ENCODE measurements at places on chromosomes 7 and 10. TPM values are rescaled to one million over a fixed set of nuclear protein-coding genes. Genes with fewer than 3 reads are reported as not detected.

GRCh38 chr7:17031906-17032551 lies 150.2 kb upstream of the AGR3 start:
- no peak for DNase-seq

DNA sequence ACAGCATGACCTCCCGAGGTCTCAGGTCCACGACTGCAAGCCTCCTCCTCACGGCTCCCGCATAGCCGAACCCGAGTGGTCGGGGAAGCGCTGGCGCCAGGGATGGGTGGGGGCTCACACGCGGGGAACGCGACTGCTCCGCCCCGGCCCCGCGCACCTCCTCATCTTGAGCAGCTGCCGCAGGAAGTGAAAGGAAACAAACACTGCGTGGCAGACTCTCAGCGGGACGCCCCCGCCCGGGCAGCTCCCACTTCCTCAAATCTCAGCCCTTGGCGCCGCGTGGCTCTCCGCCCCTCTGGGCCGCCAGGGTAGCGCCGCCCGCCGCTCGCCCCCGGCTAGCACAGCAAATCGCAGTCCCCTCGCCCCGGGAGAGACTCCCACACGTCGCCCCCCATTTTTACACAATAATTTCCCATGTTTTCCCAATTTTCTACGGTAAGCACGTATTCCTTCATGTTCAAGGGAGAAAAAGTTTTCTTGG lies at the start of gene TMEM243:
TSS of gene TMEM243 (minus strand) at position 188 of the 481 bp plus-strand sequence. CDS start 229 bp downstream, outside the sequence.
- DNase-seq, result peak; percentile 84

DNA sequence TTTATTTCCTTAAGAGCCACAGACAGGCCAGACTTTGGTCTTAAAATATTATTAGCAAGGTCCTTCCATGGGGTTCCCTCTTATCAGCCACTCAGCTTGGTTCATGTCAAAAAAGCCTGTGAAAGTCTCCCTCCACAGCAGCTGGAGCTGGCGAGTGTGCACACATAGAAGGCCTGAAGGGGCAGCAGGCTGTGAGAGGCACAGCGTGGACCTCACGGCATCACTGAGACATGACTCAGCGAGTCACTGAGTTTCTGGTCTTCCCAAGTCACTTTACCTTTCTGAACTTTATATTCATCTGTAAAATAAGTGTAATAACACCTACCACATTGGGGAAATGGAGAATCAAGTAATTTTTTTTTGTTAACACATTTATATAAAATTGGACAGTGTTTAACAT lies 8.7 kb downstream of the TAF3 start:
- no peak for DNase-seq

DNA sequence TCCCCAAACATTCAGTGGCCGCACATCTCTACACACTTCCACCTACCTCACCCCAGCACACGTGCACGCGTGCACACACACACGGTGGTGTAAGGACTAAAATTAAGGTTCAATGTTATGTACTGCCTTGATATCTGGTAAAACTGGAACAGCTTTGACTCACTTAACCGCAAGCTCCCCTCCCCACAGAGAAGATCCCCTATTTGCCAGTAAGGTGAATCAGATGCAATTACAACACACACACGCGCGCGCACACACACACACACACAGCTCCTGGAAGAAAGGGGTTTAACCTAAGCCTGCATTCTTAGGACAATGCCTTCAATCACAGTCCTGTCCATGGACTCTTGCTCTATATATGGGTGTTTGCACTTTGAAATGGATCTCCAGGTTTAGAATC lies 25.5 kb upstream of the VPS41 start:
- no peak for DNase-seq

GRCh38 chr10:31574577-31574976 lies 255.6 kb downstream of the ZEB1 start:
- no peak for DNase-seq

- DNase-seq, result no peak
These were observed 20.9 kb downstream of the AKR1D1 start for GRCh38 chr7:138097064-138097741.

DNA sequence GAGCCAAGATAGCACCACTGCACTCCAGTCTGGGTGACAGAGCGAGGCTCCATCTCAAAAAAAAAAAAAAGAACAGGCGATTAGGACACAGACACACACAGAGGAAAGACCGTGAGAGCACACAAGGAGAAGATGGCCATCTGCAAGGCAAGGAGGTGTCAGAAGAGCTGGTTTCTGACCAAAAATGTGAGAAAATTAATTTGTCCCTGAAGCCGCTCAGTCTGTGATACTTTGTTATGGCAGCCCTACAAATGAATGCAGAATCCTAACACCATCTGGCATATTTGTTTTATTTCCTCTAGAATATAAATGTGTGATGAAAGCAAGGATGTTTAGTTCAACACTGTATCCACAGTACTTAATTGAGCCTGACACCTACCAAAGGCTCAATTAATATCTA lies 69.7 kb downstream of the ZFAND4 start:
- no peak for DNase-seq

- DNase-seq, result no peak
These were observed 33.8 kb downstream of the NOLC1 start for GRCh38 chr10:102185811-102186527.

DNA sequence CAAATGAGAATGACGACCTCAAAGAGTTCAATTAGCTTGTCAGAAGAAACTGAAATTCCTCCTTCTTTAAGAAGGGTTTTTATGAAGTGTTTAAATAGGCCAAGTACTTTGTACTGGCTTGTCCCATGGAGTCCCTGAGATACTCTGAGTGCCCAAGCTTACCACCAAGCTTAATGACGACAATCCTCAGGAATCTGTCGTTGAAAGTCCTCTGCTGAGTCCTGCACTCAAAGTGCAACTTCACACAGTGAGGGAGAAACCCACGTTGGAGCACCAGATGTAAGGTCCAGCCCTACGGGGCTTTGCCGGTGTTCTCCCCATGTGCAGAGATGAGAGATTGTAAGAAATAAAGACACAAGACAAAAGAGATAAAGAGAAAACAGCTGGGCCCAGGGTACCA lies 42.8 kb upstream of the AKR1C2 start:
- DNase-seq, result no peak

GRCh38 chr10:7192831-7193361 lies 217.9 kb downstream of the SFMBT2 start:
- no peak for DNase-seq

GRCh38 chr7:116859323-116859722 lies 3.1 kb upstream of the CAPZA2 start:
- no peak for DNase-seq

GRCh38 chr10:2920168-2920567 lies 147.2 kb upstream of the PFKP start:
- DNase-seq, result no peak

- no peak for DNase-seq
These were observed 18.9 kb upstream of the YAE1 start for GRCh38 chr7:39547336-39547735.

GRCh38 chr7:95493247-95493646 lies 7.5 kb downstream of the ASB4 start:
- DNase-seq, result no peak

- peak; percentile 16 for DNase-seq
These were observed 136.4 kb upstream of the FGFR2 start for GRCh38 chr10:121734589-121735045.

DNA sequence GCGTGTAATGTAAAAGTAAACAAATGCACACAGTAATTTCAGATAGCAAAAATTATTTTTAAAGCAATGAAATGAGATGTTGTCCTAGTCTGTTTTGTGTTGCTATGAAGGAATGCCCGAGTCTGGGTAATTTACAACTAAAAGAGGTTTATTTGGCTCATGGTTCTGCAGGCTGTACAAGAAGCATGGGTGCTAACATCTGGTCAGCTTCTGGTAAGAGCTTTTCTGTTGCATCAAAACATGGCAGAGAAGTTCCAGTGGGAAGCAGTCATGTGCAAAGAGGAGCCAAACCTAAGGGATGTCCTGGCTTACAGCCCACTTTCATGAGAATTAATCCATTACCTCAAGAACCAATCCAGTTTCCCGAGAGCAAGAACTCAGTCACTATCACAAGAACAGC lies 62.9 kb upstream of the MNX1 start:
- no peak for DNase-seq

- DNase-seq, result peak; percentile 72
These were observed 101.8 kb upstream of the MKLN1 start for GRCh38 chr7:131225619-131226513.

DNA sequence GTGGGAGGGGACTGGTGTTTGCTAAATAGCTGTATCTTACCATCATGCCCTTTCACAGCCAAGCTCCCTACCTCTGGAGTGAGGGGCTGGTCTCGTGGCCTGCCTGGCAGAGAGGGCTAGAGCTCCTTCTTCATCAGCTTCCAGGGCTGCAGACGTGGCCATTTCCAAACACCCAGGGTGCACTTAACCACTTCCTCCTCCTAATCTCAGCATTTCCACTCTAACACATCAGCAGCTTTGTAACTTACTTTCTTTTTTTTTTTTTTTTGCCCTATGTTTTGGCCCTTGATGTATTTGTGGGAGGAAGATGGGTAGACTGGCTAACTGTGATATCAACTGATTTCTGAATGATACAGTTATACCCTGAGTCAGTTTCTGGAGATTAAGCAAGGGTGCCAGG lies 27.4 kb downstream of the LRRC4 start:
- DNase-seq, result no peak

GRCh38 chr7:128131115-128131514 lies 99.9 kb upstream of the LRRC4 start:
- DNase-seq, result no peak

- no peak for DNase-seq
These were observed 177.3 kb upstream of the GRB10 start for GRCh38 chr7:50959991-50960390.

DNA sequence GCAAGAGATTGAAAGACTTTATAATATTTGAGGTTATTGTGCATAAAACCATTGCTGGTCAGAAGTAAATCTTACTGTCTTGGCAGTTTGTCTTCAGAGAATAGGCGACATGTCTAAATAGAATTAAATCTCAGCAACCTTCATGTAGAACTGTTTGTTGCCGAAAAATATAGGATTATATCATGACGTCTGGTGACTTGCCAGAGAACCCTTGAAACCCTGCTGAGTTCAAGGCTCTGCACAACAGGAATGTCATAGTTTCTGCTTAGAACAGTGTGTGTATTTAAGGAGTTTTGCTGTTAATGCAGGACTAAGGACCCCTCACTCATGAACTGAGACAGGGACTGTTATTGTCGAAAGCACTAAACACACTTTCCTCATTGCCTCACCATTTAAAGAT lies 206.4 kb upstream of the ETV1 start:
- DNase-seq, result no peak

GRCh38 chr7:33039257-33039902 lies 23.2 kb downstream of the NT5C3A start:
- no peak for DNase-seq

DNA sequence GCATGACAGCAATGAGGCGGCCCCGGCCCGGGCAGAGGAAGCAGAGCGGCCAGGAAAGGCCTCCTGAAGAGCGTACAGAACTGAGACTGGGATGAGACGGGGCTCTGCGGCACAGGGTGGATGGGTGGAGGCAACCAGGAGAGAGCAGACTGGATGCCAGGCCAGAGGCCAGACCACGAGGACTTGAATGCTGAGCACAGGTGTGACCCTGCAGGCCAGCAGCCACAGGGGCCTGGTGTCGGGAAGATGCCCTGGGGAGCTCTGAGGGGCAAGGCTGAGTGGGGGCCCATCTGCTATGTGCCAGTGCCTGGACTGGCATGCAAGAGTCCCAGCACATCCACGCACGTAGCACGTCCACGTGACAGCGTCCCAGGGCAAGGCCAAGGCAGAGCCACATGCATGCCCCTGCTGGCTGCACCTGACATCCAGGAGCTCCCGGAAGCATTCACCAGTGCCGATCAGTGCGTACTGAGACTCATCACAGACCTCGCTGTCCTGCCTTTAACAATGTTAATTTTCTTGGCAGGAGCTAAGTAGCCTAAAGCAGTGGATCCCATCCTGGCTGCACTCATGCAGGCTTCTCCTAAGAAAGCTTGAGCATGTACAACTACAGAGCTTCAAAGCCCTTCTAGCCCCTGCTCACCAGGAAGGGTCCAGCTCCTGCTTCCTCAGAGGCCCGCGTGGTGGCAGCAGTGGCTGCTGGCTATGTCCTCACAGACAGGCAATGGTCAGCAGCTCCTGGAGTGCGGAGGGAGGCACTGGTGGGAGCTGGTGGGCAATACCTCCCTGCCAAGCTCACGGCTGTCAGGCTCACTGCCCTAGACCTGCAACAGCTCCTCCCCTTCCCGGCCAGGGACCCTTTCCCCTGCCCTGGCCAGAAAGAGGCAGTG lies 18.0 kb downstream of the GRID1 start:
- peak; percentile 53 for DNase-seq

- no peak for DNase-seq
These were observed 46.3 kb upstream of the SHH start for GRCh38 chr7:155858521-155859061.

DNA sequence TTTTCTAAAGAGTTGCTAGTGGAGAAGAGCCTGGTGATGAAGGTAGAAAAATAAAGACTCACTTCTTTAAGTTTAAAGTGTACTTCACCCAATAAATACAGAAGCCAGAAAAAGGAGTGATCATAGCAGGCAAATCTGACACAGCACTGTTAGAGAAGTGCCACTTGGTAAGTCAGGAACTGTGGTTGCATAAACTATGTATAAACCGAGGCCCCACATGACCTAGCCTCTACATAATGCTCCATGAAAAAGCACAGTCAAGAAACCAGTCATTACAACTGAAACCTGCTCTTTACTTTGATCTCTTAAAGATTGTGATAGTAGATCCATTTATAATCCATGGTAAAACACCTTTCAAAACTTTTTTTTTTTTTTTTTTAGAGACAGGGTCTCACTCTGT lies 172.1 kb upstream of the PHYHIPL start:
- no peak for DNase-seq

GRCh38 chr10:95767884-95768556 lies 12.1 kb downstream of the ENTPD1 start:
- DNase-seq, result no peak

- DNase-seq, result no peak
These were observed 80.4 kb downstream of the UBE3C start for GRCh38 chr7:157219154-157219553.

GRCh38 chr10:19107406-19107805 lies 58.8 kb downstream of the MALRD1 start:
- no peak for DNase-seq

- peak; percentile 60 for DNase-seq
These were observed 30.4 kb upstream of the PPIF start for GRCh38 chr10:79316671-79317431.

GRCh38 chr10:57983281-57983791 lies 284.4 kb downstream of the IPMK start:
- no peak for DNase-seq

The PILRA gene
- total RNA-seq, result 4.9 TPM

The GSAP gene
- total RNA-seq, result 14.6 TPM

The CYP2C9 gene
- not detected for total RNA-seq

The ST8SIA6 gene
- total RNA-seq, result 9.2 TPM

The FGFR2 gene
- 4.0 TPM for total RNA-seq

The RAMP3 gene
- total RNA-seq, result 22.2 TPM

The PDE1C gene
- total RNA-seq, result 93.3 TPM

The NPC1L1 gene
- not detected for total RNA-seq

The TRIM50 gene
- not detected for total RNA-seq

The ENO4 gene
- total RNA-seq, result 0.29 TPM

The CFAP46 gene
- 1.6 TPM for total RNA-seq

The FOXI2 gene
- 0.06 TPM for total RNA-seq

The SPDYE16 gene
- total RNA-seq, result not detected

The SPDYE9 gene
- not detected for total RNA-seq
